Lung (tissue), 17 donors: ENCODE measurements at places on chromosomes 2 and 18.

GRCh38 chr18:48125724-48126123, 195.3 kb upstream of the SMAD2 start:
- no peak for DNase-seq

DNA sequence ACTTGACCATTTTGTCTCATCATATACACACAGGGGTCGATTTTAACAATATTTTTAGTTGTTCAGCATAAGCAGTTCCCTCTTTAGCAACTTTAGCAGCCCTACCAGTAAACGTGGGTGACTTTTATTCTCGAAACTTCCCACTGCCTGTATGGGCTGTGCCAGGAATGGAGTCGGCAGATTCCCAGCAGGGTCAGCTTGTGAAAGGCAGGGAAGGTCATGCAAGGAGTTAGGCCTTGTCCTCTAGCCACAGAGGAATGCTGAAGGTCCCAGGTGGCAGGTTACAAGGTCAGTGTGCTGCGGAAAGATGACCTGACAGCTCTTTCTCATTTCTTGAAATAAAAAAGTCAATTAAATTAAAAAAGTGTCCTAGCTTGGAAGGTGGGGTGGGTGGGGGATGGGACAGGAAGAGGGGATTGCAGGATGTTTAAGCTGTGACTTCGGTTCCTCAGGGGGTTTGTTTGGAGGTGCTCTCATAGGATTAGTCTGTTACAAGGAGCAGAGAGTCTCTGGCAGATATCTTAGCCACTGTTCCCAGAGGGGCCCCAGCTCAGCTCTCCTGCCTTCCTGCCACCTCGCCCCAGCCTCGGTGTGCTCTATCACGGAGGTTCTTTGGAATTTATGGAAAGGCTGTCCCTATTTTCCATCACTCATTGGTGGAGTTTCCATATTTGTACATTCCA, 21.4 kb downstream of the DRC1 start:
- no peak overlapping the region for H3K27ac ChIP-seq
- DNase-seq, result no peak
- H3K4me3 ChIP-seq, result no peak overlapping the region
- no peaks in the 10 kb centered on the region for H3K27me3 ChIP-seq

DNA sequence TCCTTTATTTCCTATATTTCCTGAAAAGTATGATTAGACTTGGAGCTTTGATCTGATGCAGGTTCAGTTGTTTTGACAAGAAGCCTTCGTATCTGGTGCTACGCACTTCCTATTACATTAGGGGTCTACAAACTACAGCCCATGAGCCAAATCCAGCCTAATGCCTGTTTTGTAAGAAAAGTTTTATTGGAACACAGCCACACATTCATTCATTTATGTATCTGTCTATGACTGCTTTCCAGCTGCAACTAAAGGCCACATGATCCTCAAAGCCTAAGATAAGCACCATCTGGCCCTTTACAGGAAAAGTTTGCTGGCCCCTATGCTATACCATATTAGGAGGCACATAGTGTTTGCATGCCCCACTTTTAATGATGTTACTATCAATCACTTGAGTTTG, 26.0 kb downstream of the EIF2AK3 start:
- H3K4me1 ChIP-seq, result peaks cover 10% of the 10 kb centered on the region
- H3K27ac ChIP-seq, result peak overlapping the region; percentile 33
- DNase-seq, result peak; percentile 65

DNA sequence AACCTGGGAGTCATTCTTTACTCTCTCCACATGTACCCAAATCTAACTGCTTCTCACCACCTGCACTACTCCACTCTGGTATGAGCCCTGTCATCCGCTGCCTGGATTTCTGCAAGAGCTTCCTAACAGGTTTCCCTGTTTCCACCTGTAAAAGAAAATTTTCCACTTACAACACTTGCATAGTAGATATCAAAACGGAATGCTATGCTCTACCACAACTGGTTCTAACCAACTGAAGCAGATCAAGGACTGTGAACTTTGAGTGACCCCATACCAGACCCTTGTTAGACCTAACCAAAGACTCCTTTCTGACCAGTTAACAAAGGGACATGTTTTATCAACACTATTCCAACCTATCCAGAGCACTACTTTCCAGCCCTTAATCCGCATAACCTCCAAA, 3.8 kb upstream of the TMEM131 start:
- H3K27ac ChIP-seq, result no peak overlapping the region
- H3K27me3 ChIP-seq, result no peaks in the 10 kb centered on the region
- no peaks in the 10 kb centered on the region for H3K36me3 ChIP-seq
- DNase-seq, result peak; percentile 20
- H3K4me1 ChIP-seq, result no peaks in the 10 kb centered on the region
- H3K4me3 ChIP-seq, result no peak overlapping the region

- H3K27me3 ChIP-seq, result no peaks in the 10 kb centered on the region
- H3K4me1 ChIP-seq, result no peaks in the 10 kb centered on the region
- H3K4me3 ChIP-seq, result no peak overlapping the region
- DNase-seq, result no peak
- H3K27ac ChIP-seq, result no peak overlapping the region
- H3K36me3 ChIP-seq, result no peaks in the 10 kb centered on the region
Observed at GRCh38 chr18:41939326-41939725, 15.7 kb upstream of the PIK3C3 start.

DNA sequence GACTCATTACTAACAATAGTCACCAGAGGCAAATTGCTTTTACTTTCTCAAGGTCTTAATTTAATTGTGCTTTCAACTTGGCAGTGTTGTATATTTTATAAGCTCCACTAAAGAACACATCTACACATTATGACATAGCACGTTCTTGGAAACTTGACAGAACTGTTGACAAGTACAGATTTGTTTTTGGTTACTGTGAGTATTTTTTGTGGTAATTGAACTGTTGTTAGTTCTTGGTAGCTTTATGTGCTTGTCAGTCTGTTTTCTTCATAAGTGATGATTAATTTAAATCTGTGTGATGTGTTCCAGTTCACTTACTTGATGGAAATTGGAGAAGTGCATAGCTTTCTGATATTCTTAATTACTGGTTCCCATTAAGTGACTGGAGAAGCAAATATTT, 63.9 kb downstream of the COMMD1 start:
- H3K36me3 ChIP-seq, result no peaks in the 10 kb centered on the region
- H3K4me1 ChIP-seq, result peaks cover 3% of the 10 kb centered on the region
- H3K27ac ChIP-seq, result no peak overlapping the region
- H3K27me3 ChIP-seq, result no peaks in the 10 kb centered on the region

- H3K27me3 ChIP-seq, result no peaks in the 10 kb centered on the region
- no peak for DNase-seq
- H3K4me1 ChIP-seq, result no peaks in the 10 kb centered on the region
- no peak overlapping the region for H3K4me3 ChIP-seq
Observed at GRCh38 chr2:618005-618404, 59.2 kb downstream of the TMEM18 start.

DNA sequence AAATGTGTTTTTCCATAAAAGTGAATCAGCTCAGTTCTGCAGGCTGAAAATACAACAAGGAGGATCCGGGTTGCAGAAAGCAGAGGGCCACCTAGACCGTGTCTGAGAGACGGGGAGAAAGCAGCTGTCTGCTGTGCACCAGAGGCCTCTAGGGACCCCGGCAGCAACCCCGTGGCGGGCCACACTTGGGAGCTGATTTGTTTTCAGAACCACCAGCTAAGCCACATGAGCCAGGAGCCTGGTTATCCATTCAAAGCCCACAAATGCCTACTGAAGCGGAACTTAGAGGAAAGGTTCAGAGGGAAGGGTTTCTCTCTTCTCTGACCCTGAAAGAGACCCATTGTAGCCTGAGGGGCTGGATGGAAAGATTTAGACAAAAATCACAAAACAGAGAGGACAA, 28.4 kb upstream of the ID2 start:
- H3K36me3 ChIP-seq, result no peaks in the 10 kb centered on the region
- H3K27ac ChIP-seq, result no peak overlapping the region
- DNase-seq, result no peak
- no peaks in the 10 kb centered on the region for H3K27me3 ChIP-seq

DNA sequence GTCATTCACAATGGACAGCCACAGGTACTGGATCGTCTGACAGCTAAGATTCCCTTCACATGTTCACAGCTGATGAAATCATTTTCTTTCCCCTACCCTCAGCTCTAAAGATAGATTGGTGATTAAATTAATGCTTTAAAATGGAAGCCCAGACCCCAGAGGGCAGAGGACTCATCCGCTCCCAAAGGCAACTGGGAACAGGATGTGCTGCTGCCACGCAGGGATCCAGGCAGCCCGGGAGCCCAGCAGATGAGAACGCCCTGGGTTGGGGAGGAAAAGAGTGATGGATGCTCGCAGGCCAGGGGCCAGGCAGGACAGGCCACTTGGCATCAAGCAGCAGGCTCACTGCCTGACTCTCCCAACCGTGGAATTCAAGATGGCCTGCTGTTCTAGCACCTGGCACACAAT, 41.3 kb downstream of the HDHD2 start:
- no peaks in the 10 kb centered on the region for H3K4me1 ChIP-seq
- no peak for DNase-seq
- H3K27ac ChIP-seq, result no peak overlapping the region
- peaks cover 15% of the 10 kb centered on the region for H3K36me3 ChIP-seq
- H3K4me3 ChIP-seq, result no peak overlapping the region

DNA sequence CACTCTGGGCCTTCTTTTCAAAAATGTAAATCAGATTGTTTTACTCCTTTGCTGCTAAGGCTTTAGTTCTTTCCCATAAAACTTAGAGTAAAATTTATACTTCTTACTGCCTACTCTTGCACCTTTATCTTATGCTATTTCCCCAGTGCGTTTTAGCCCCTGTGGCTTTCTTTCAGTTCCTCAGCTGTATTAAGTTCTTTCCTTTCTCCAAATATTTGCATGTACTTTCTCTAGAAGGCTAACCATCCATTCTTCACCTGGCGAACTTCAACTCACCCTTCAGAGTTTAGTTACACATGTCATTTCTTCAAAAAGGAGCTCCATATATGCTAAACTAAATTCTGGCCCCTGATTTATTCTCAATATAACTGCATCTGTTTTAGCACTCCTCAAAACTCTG, 160.7 kb downstream of the FSHR start:
- DNase-seq, result no peak
- no peaks in the 10 kb centered on the region for H3K4me1 ChIP-seq
- no peak overlapping the region for H3K4me3 ChIP-seq
- no peaks in the 10 kb centered on the region for H3K27me3 ChIP-seq
- H3K27ac ChIP-seq, result no peak overlapping the region

DNA sequence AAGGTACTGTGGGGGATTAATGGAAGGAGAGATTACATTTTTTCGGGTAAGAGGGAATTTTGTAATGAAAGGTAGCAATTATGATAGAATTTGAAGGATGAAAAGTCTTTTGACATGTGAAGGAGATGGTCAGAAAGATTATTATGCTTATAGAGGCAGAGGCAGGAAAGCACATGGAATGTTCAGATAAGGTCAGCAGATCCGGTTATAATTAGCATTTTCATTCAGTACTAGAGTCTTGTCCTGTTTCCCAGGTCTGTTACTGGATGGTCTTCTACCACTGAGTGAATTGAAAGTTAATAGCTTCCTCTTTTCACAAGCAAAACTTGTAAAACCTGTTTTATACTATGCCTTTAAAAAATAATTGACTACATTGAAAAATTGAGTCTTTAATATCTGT, 116.9 kb downstream of the PHLPP1 start:
- H3K4me1 ChIP-seq, result no peaks in the 10 kb centered on the region
- H3K27me3 ChIP-seq, result no peaks in the 10 kb centered on the region

DNA sequence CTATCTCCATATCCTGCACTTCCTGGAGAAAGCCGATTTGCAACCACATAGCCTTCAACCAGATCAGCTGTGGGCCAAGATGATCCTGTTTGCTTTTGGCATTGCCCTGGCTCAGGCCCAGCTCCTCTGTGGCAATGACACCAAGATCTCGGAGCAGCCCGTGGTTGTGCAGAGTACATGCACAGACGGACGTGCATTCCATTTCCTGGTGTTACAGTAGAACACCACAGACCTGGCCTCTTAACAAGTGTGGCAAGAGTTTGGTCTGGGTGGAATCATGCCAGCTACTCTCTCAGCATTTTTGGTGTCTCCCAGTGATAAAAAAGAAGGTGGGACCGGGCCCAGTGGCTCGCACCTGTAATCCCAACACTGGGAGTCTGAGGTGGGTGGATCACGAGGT, 20.0 kb downstream of the MALT1 start:
- peaks cover 3% of the 10 kb centered on the region for H3K36me3 ChIP-seq
- H3K27ac ChIP-seq, result no peak overlapping the region
- no peak overlapping the region for H3K4me3 ChIP-seq

DNA sequence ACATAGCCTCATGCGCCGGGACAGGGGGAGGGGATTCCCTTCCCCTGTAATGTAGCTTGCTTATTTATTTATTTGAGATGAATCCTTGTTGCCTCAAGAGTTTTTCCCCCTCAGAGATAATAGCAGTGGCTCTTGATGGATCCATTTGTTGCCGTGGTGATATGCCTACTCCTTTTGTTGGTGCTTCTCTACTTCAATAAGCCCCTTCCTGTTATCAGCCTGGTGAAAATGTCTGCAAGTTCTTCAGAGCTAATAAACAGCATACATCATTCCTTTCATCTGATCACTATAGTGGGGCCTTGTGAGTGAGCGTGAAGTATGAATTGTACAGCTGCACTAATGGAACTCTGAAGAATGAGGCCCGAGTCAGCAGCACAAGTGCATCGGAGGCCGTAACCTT, 19.4 kb downstream of the FZD5 start:
- no peak overlapping the region for H3K4me3 ChIP-seq
- no peaks in the 10 kb centered on the region for H3K4me1 ChIP-seq
- DNase-seq, result no peak
- peaks cover 20% of the 10 kb centered on the region for H3K36me3 ChIP-seq
- H3K27ac ChIP-seq, result no peak overlapping the region
- H3K27me3 ChIP-seq, result no peaks in the 10 kb centered on the region

GRCh38 chr2:68908392-68908970, 37.3 kb upstream of the BMP10 start:
- no peak overlapping the region for H3K4me3 ChIP-seq
- H3K4me1 ChIP-seq, result no peaks in the 10 kb centered on the region
- H3K36me3 ChIP-seq, result no peaks in the 10 kb centered on the region
- no peaks in the 10 kb centered on the region for H3K27me3 ChIP-seq
- no peak overlapping the region for H3K27ac ChIP-seq
- DNase-seq, result no peak

DNA sequence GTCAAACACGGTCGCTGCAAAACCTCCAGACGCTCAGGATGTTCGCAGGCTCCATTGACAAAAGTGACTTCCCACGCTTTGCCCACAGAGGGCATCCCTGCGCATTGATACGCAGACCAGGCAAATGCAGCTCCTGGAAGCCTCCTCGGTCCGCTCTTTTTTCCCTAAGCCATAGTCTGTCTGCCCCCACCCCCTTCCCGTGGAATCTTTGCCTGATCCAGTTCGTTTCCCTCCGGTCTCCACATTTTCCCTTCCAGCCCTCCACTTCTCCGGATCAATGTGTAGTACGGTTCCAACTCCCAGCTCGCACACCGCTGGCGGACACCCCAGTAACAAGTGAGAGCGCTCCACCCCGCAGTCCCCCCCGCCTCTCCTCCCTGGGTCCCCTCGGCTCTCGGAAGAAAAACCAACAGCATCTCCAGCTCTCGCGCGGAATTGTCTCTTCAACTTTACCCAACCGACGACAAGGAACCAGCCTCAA, at the start of gene DCC:
Gene DCC, plus strand, starts transcription at position 307 of the 481 bp plus-strand sequence. CDS start 591 bp downstream, outside the sequence.
- peak; percentile 82 for DNase-seq
- no peaks in the 10 kb centered on the region for H3K4me1 ChIP-seq
- H3K27ac ChIP-seq, result no peak within 1 kb of the TSS
- no peak within 1 kb of the TSS for H3K4me3 ChIP-seq
- no peaks in the 10 kb centered on the region for H3K36me3 ChIP-seq
- H3K27me3 ChIP-seq, result peaks cover 35% of the 10 kb centered on the region
